ENCODE measurements at places on chromosomes 5 and 9.

- DNase-seq = no peak
Observed at GRCh38 chr5:83450183-83450966, 21.2 kb upstream of the VCAN start.

GRCh38 chr5:179615203-179615602 lies 8.3 kb downstream of the HNRNPH1 start:
- DNase-seq = no peak

DNA sequence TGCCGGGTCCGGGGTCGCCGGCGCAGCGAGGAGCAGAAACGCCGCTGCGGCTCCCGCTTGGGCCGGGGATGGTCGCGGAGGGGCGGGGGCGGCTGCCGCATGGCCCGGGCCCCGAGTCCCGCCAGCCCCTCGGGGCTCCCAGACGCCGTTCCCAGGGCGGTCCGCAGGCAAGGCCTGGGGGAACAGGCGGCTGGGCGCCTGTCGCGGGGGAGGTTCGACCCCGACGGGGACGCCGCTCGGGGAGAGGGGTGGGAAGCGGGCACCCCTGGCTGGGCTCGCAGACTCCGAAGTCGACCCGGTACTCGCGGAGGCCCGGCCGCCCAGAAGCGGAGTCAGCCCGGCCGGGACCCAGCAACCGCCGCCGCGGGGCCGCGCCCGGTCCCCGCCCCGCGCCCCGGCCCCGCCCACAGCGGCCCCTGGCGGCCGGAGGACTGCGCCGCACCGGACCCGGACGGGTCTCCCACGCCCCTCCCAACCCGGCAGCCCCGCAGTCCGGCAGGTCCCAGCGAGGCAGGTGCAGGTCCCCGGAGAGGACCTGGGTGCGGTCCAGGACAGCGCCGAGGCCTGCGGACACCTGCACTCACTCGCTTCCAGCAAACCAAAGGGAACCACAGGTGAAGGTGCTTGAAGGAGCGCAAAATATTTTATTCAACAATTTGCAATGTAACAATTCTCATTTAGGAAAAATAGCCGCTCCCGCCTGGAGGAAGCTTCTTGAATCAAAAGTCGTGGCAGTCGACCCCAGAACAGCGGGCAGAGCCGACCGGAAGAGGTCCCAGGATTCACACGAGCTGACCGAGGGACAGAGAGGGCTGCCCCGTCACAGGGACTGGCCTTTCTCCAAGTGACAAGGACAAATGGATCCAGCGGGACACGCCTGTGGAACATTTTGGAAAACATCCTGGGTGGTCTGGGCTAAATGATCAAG lies at the start of gene INPP5E:
Gene INPP5E (minus strand): TSS at position 365 of the 928 bp plus-strand sequence. CDS start 426 bp downstream, outside the sequence.
- peak; percentile 87 for DNase-seq

DNA sequence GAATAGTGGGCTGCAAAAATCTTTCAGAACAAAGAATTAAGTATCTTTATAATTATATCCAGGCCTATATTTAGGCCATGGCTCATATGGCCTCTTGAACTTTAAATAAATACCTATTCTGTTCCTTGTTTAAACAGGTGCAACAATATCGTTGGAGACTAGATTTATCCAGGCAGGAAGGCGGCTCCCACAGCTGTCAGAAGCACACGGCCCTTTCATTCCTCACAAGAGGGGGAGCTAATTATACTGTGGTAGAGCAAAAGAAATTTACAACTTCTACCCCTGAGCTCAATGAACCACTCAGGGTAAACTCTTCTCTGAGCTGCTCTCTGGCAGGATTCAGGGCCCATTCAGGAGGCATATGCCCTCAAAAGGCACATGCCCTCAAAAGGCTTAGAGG lies 31.3 kb downstream of the TMEM174 start:
- no peak for DNase-seq

DNA sequence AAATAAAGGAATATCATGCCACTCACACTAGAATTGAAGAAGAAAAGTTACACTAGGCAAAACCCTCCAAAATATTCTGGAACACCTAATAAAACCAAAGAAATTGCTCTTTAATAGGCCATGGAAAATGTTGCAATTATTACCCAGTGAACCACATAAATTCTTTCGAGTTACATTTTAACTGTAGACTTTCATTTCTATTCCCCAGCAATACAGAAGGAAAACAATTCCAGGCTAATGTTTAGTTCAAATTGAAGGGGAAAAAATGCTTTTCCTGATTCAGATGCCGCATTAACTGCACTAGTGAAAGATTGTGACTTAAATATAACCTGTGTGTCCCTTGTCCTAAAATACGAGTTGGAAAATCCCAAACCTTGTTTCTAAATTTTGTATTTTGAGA lies 439.3 kb upstream of the ADAMTS16 start:
- no peak for DNase-seq

DNA sequence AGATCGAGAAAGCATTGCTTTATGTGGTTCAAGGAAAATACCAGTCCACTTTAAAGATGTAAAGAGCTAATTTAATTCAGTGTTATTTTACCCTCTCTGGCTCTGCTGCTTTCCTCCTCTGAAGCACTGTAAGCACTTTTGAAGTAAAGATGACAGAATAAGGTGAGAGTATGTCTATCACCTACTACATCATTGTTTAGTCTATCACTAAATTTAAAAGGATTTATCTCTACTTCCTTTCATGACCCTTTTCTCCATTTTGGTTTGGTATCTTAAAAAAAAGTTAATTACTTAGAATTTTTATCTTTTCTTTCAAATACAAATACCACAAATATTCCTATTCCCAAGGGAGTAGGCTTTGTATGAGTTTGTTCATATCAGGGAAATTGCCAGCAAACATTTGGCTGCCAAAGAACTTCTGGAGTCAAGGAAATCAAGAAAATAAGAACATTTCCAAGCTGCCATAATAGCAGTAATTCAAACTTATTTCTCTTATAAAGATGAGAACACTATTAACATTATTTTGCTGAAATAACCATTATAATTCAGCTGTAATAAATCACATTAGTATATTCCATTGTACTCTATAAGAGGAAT lies 77.8 kb downstream of the SLC38A9 start:
- DNase-seq = peak; percentile 76

GRCh38 chr9:129352146-129352865 lies 174.2 kb upstream of the IER5L start:
- no peak for DNase-seq

- no peak for DNase-seq
Observed at GRCh38 chr5:175248416-175248905, 195.5 kb downstream of the DRD1 start.

- no peak for DNase-seq
Observed at GRCh38 chr5:62341783-62342475, 35.9 kb downstream of the KIF2A start.

DNA sequence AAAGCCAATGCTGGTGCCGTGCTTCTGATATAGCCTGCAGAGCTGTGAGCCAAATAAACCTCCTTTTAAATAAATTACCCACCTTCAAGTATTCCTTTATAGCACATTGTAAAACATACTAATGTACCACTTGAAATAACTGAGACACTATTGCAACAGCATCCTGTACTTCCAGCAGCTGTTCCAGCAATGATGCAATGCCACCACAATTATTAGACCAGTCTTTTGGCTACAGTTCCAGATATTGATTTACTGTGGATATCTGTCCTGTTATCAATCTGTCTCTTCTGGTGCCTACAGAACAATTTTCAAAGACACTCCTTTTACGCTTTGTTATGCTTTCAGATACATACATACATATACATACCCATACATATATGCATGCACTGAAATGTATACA lies 567.9 kb downstream of the TAF11L14 start:
- DNase-seq = peak; percentile 36

GRCh38 chr5:28734396-28734795 lies 1696.0 kb upstream of the CDH9 start:
- no peak for DNase-seq

DNA sequence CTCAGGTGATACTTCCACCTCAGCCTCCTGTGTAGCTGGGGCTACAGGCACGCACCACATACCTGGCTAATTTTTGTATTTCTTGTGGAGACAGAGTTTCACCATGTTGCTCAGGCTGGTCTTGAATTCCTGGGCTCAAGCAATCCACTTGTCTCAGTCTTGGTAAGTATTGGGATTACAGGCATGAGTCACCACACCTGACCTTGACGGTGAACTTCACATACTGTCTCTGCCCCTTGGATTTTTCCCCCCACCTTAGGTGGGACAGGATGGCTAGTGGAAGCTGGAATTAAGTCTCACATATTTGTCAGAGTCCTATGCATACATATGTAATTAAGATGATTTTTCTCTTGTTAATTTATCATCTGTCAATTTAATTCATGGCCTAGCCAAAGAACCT lies 20.9 kb upstream of the RFK start:
- no peak for DNase-seq

GRCh38 chr9:90521811-90522570 lies 120.6 kb downstream of the DIRAS2 start:
- no peak for DNase-seq

GRCh38 chr5:58044166-58044565 lies 415.7 kb downstream of the PLK2 start:
- DNase-seq = no peak

DNA sequence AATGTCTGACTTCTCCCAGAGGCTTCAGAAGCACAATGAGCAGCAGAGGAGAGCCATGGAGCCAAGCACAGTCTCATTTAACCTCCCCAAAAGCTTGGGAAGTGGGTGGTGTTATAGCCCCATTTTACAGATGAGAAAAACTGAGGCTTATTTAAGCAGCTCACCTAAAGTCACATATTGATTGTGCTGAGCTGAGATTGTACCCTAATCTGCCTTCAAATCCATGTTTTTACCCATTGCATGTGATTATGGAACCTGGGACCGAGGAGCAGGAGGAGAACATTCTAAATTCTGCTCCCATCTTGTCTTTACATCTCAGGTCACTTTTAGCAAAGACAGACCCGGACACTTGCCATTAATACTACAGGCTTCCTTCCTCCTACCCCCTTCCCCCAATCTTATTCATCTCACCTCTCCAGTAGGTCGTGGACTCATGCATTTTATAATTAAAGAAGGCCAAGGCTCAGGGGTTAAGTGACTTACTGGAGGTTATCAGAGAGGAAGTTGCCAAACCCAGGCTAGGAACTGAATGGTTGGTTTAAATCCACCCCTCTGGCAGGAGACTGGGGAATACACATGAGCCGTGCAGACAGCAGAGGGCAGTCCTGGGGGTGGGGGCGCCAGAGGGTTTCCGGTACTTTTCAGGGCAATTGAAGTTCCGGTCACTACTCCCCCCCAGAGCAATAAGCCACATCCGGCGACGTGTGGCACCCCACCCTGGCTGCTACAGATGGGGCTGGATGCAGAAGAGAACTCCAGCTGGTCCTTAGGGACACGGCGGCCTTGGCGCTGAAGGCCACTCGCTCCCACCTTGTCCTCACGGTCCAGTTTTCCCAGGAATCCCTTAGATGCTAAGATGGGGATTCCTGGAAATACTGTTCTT lies 51.0 kb upstream of the IL17B start:
- DNase-seq = no peak

GRCh38 chr5:114649878-114650277 lies 288.0 kb downstream of the KCNN2 start:
- DNase-seq = no peak

DNA sequence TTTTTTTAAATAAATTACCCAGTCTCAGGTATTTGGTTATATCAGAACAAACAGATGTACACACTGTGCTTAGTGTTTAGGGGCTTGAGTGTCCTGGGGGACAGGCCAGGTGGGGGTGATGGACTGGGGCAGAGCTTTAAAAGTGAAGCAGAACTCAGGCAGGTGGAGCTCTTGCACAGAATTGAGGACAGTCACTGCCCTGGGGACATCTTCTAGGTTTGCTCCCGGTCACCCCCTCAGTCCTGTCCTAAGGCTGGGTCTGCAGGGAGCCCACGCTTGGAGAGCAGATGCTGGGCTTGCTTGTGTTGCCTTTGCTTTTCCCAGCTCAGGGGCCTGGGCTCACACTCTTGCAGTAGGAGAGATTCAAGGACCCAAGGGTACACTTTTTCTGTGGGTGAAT lies 10.8 kb downstream of the GADD45G start:
- no peak for DNase-seq

GRCh38 chr5:169765176-169765996 lies 128.3 kb downstream of the DOCK2 start:
- no peak for DNase-seq

DNA sequence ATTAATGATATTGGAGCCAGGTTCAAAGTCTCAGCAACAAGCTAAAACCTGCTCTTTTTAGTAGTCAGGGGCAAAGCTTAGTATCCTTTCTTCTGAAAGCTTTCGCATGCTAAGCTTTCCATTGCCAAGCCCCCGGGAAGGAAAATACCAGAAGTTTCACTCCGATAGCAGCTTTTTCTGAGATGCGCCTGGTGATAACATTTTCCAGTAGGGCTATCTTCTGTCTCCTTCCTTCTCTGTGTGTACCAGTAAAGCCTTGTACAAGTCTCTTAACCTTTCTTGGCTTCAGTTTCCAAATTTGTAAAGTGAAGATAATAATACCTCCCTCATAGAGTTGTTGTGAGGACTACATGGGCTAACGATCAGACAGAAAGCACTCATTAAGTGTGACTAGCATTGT lies 36.7 kb downstream of the DOCK8 start:
- no peak for DNase-seq

DNA sequence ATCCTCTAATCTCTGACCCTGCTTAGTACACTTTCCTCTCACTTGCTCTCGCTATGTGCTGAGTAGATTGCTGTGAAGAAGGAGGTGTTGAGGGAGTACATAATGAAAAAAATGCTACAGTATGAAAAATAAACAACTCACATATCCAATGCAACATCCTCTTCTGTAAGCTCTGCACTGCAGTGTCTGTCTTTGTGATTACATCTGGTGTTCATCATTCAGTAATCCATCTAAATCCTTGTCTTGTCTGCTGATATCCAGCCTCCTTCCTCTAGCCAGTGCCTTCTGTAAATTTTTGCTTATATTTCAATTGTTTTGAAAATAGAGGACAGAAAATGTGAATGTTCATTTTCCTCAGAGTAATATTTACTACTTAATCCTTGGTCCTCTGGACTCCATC lies 57.4 kb upstream of the CDH12 start:
- DNase-seq = no peak

DNA sequence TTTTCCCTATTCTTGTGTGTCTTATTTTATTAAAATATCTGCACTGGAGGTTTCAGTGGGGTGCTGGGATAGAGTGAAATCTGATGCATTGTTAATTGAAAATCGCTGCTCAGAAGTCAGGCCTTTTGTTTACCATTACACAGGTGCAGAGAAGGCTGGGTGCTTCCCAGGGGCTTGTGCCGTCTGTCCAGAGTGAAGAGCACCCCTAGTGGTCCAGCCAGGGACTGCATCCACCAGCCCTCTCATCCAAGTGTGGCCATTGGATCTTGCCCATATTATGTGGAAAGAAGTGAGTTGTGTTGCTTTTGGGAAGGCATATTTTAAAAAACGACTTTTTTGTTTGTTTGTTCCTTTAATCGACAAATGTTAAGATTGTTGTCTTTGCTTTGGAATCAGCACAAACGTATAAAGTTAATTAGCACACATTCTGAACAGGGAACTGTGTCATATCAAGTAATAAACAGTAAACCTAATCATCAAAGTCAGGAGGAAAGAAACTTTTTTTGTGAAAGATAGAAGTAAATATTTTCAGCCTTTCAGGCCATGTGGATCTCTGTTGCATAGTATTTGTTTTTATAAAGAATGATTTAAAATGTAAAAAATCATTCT lies 315.6 kb downstream of the MTRR start:
- DNase-seq = peak; percentile 28

GRCh38 chr5:143442385-143442784 lies 38.9 kb upstream of the NR3C1 start:
- DNase-seq = peak; percentile 51

Measured in adipocyte (in vitro differentiated cells).